Activated naive CD8-positive, alpha-beta T cell treated with anti-CD3 and anti-CD28 coated beads, Interleukin-2, amount 10 ng/mL, durations not matched to agents 7 days and 5 days (primary cell): ENCODE measurements at places on chromosomes 1 and 21. TPM values are rescaled to one million over a fixed set of nuclear protein-coding genes. Genes with fewer than 3 reads are reported as not detected.

E2F2 gene
- total RNA-seq = 45.1 TPM

- peak; percentile 25 for DNase-seq
Measured at GRCh38 chr1:178093951-178094738, at the start of gene RASAL2. Gene RASAL2, plus strand, starts transcription at chr1:178094104. Its CDS starts 389 bp downstream, at chr1:178094493.

LENEP gene
- total RNA-seq = 1.1 TPM

GRCh38 chr1:165734906-165735305 is 33.8 kb downstream of the TMCO1 start:
- DNase-seq = no peak

DNA sequence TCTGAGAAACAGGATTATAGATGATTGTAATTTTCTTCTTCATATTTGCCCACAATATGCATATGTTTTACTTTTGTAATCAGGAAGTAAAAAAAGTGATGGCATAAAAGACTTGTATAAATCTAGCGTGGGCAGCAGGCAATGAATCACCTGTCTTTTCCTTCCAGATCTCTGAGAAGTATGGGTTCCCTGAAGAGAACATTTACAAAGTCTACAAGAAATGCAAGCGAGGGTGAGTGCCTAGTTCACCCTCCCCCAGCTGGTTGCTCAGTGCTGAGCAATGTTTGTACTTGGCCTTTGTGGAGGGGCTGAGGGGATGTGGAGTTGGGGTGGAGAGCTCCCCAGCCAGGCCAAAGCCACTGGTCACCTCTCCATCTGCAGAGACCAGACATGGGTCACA is 30.7 kb downstream of the GRHL3 start:
- DNase-seq = no peak

DNA sequence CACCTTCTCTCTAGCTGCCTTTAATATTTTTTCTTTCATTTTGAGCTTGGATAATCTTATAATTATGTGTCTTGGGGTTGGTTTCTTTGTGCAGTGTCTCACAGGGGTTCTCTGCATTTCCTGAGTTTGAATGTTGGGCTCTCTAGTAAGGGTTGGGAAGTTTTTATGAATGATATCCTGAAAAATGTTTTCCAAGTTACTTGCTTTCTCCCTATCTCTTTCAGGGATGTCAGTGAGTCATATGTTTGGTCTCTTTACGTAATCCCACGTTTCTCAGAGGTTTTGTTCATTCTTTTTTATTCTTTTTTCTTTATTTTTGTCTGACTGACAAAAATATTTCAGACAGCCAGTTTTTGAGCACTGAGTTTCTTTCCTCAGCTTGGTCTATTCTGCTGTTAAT is 55.4 kb upstream of the CCDC190 start:
- no peak for DNase-seq

DNA sequence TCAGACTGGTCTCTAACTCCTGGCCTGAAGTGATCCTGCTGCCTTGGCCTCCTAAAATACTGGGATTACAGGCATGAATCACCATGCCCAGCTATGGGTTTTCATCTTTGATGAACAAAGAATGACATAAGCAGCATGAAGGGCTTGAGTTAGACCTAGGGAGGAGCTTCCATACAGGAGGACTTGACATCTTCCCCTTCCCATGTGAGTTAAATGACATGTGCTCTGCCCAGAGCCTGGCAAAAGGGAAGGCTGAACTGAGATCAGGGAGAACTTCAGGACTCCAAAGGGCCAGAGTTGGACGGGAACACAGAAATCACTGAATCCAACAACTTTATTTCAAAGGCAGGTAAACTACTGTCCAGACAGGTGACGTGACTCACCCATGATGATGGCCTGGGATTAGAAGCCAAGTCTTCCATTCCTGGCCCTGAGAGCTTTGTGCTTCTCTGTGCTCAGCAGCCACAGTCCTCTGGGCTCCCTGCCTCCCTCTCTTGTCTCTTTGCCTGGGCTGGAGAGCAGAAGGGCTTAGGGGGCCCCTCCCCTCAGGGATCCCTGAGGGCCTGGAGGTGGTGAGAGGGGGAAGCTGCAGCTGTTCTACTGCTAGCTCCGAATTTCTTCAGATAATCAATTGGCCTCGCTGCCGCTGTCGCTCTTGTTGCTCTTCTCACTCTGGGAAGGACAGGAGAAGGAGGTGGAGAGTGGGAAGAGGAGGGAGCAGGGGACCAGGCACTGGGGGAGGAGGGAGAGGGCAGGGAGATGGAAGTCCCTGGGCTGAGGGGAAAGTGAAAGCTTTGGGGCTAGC is 7.6 kb downstream of the NHLH1 start:
- DNase-seq = no peak

DNA sequence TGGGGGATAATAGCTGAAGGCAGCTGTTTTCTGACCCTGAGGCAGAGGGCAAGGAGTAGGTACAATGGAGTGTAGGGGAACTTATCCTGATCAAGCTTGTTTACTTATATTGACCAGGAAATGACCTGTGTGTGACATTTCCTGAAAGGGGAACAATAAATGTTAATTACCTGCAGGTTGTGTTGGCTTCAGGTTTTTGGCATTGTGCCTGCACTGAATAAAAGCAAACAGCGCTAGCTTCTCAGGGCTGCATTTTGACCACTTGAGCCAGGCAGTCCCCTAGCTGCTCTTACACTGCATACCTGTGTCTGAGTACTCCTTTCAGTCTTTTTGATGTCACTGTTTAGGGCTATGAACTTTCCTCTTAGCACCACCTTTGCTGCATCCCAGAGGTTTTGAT is 40.6 kb downstream of the DRAM2 start:
- DNase-seq = no peak

- DNase-seq = no peak
Measured at GRCh38 chr21:46180778-46181391, 3.4 kb downstream of the SPATC1L start.

KLHL12 gene
- total RNA-seq = 30.5 TPM

MRPL9 gene
- total RNA-seq = 95.0 TPM

TNNT2 gene
- total RNA-seq = not detected

EFNA1 gene
- total RNA-seq = 0.48 TPM

GRCh38 chr1:36115931-36116330 is 9.1 kb downstream of the COL8A2 start:
- DNase-seq = no peak

- peak; percentile 31 for DNase-seq
Measured at GRCh38 chr21:46093668-46094400, 4.1 kb upstream of the COL6A2 start.

DNA sequence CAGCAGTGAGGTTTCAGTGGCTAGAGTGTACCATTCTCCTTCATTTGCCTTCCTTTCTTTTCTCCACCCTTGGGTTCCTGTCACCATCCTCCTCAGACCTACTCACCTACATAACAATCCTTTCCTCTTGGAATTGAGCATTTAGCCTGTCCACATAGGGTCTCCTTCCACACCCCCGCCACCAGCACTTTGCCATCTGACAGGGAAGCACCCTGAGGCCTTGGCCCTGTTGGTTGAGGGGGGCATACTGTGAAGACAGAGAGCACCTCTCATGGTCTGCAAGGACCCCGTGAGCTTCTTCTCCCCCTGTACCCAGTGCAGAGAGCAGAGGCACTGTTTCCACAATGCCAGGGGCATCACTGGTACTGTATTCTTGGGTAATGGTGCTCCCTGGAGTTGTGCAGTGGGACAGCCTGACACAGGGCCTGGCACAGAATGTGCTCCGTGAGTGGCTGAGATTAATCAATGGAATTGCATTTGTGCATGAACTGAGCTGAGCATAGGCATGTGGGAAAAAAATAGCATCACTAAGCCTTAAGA is 14.9 kb upstream of the SLC5A9 start:
- DNase-seq = no peak

- no peak for DNase-seq
Measured at GRCh38 chr1:58813361-58813760, 29.5 kb upstream of the JUN start.

DNA sequence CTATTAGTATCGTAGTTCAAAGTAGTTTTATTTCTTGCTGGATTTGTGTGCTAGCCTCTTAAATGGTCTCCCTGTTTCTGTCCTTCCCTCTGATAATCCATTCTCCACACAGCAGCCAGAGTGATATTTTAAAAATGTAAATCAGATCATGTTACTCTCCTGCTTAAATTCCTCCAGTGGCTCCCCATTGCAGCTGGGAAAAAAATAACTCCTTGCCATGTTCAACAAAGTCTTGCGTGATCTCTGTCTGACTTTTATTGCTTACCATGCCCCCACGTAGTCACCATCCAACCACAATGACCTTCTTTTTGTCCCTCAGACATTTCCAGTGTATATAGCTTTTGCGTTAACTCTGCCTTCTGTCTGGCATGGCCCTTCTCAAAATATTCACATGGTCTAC is 178.8 kb downstream of the FGGY start:
- no peak for DNase-seq

B3GALT5 gene
- total RNA-seq = not detected

DNA sequence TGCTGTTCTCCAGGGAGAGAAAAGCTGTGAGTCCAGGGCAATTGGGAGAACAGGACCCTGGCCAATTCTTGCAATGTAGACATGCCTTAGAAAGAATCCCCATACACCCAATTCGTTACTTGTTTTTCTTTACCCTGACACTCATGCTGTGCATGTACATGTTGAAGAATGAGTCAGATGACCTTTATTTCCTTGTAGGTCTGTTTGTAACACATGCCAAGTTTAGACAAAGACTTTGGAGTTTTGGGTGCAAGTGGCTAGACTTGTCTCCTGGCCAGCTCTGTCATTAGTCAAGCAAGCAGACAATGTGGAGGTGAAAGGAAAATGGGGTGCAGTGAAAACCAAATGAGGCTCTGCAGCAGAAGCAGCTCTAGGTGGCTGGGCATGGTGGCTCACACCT is 38.1 kb downstream of the GNPAT start:
- DNase-seq = no peak

TLCD4 gene
- total RNA-seq = 0.06 TPM
